ENCODE measurements at places on chromosomes 4 and X.

- DNase-seq: no peak
Observed at GRCh38 chr4:15374656-15375055, 53.2 kb upstream of the C1QTNF7 start.

DNA sequence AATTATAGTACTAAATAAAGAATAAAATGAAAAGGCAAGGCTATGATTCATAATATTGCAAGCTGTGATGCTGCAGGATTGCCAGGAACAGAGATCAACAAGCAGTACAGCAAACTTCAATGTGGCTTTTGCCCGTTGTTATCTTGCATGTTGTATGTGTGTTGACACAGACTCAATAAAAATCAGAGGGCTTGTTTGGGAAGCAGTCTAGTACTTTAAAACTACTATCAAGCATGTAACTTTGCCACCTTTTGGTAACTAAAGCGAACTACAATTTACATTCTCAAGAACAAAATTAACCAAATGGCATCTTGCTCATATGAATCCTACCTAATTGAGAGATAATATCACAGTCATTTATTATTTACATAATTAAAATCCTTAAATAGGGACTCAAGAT, 79.8 kb upstream of the GPM6A start:
- DNase-seq: no peak

DNA sequence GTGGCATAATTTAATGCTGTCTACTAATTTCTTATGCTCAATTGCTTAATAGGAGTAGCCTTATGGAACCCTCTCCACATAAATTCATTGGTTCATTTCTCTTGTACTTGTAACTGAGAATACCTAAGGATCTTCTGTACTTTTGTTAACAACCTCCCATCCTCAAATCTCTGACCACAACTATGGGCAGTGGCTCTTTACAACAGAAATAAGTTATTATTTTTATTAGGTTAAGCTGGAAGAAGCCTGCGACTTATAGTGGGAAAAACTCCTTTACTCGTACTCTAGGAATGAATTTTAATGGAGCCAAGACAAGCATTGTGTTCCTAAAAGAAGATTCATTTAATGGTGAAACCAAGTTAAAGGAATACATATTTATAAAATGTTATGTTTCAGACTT, 337.1 kb upstream of the CTSO start:
- DNase-seq: no peak

GRCh38 chr4:6724421-6725111, 8.6 kb downstream of the BLOC1S4 start:
- DNase-seq: no peak

Data from stimulated activated CD8-positive, alpha-beta memory T cell treated with anti-CD3 and anti-CD28 coated beads, Interleukin-2, amount 100 ng/mL, for 1 hour (primary cell).